ENCODE measurements at places on chromosomes 12 and 14.

DNA sequence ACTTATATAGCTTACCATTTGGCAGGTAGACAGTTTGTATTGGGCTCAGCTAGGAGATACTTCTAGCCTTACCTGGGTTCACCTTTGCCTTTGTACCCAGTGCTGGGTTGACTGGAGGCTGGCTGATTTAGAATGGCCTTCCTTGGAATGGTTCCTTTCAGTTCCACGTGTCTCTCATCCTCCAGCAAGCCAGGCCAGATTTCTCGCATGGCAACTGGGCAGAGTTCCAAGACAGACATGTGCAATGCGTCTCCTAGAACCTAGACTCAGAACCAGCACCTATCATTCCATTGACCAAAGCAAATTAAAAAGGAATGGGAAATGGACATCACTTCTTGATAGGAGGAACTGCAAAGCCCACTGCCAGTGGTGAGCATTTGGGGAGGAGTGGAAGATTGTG, 79.1 kb upstream of the BDKRB2 start:
- DNase-seq, result no peak

GRCh38 chr14:61891810-61892209, 129.6 kb downstream of the SNAPC1 start:
- DNase-seq, result no peak

- no peak for DNase-seq
Observed at GRCh38 chr12:104858611-104859543, 99.2 kb downstream of the SLC41A2 start.

DNA sequence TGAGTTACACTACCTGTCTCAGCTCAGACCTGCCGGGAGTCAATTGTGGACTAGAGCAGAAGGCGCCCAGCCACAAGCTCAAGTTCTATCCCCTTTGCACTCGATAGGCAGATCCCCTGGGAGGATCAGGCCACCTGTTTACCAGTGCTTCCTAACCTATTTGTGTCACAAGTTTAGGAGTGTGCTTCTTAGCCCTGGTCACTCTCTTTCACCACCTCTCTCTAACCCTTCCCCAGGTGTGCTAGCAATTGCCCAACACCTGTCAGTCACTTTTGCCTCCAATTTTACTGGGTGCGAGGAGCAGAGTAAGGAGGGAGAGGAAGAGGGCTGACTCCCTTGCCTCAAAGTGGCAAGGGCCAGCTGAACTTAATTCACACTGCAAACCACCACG, 745 bp upstream of the NAA30 start:
- DNase-seq, result no peak

GRCh38 chr12:100991102-100991501, 196.5 kb downstream of the ANO4 start:
- DNase-seq, result no peak

GRCh38 chr14:24394275-24394674, 4.5 kb upstream of the NYNRIN start:
- DNase-seq, result no peak

- DNase-seq, result no peak
Observed at GRCh38 chr12:18207266-18207665, 54.1 kb upstream of the PIK3C2G start.

GRCh38 chr12:71270057-71270456, 112.3 kb upstream of the TSPAN8 start:
- no peak for DNase-seq

- DNase-seq, result no peak
Observed at GRCh38 chr12:6229224-6230218, 29.3 kb downstream of the CD9 start.

- DNase-seq, result no peak
Observed at GRCh38 chr12:66113471-66113870, 17.1 kb downstream of the LLPH start.

DNA sequence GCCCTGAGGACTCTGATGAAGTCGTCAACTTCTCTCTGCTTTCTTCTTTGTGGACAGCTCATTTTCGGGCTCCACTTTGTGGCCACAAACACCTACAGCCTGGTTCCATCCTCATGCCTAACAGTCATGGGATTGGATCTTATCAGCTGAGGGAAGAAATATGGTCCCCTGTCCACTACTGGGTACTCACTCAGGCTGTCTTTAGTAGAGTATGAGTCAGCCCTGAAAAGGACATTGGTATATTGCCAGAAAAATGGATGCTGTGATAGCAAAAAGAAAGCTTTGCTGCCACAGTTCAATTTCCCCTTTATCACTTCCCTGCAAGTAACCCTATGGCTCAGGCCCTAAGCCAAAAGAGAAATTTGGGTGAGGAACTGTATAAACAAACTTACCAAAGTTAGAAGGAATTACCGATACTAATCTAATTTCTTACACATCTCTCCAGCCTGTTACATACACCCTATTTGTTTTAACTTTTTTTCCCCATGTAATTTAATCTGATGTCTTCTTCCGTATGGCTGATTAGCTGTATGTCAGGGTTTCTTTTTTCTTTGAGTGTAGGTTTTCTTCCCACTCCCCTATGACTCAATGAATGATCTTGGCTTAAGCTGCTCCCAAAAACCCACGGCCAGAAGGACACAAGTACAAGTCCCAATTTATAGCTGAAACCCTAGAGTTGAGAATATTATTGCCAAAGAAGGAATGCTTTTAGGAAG, 29.1 kb downstream of the MTHFD1 start:
- DNase-seq, result no peak

GRCh38 chr12:3091038-3091319, 13.8 kb downstream of the TSPAN9 start:
- DNase-seq, result no peak

GRCh38 chr14:94483729-94484275, 7.8 kb upstream of the SERPINA9 start:
- no peak for DNase-seq

DNA sequence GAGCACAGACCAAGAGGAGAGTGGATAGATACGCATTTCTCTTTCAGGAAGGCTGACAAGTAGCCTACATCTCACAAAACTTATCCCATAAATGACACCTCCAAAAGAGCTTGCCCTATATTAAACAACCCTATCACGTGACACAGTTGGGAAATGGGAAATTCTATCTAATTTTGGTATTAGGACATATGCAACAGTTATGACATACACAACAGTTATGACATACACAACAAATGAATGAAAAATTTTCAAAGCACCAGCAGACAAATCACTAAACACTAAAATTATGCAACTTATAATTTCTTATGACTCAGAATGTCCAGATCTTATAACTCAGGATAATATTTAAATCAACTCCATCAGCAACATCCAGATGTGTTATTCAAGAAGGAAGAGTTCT, 54.1 kb downstream of the DUSP16 start:
- DNase-seq, result no peak

- no peak for DNase-seq
Observed at GRCh38 chr14:68404146-68404527, 388.7 kb downstream of the ZFP36L1 start.

DNA sequence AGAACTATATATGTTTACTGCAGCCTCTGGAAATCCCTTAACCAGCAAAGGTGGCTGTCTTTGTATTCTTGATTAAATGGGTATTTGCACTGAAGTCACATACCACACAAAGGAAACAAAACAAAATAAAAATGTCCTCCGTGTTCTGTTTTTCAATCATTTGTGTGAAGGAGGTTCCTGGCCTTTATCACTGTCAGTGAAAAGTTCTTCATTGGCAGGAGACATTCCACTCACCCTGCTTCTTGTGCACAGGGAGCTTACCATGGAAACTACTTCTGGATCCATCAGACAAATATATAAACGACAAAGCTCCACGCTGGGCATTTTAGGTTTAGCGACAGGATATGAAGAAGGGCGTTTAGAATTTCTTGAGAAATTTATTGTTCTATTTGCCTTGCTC, 5.7 kb upstream of the NKX2-8 start:
- DNase-seq, result no peak

DNA sequence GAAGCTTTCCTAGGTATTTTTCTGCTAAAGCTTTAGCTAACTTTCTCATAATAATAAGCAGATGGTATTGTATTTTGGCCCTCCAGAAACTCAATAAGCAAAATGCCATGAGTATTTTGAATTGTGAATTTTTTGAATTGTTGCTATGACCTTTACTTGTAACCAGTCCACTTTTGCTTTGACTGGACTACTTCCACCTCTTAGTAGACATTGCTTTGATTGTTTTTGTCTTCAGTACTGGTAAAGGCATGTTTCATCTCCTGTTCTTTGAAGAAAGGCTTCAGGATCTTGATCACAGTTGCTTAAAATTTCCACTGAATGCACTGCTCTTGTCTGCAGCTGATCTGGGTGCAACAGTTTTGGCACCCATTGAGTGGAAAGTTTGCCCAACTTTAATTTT, 102.3 kb downstream of the TRMT5 start:
- no peak for DNase-seq

- DNase-seq, result no peak
Observed at GRCh38 chr14:102293781-102294180, 11.2 kb downstream of the MOK start.

- DNase-seq, result no peak
Observed at GRCh38 chr14:94882401-94882800, 112.5 kb upstream of the GSC start.

- DNase-seq, result no peak
Observed at GRCh38 chr12:97466000-97466399, 3.4 kb downstream of the RMST start.

DNA sequence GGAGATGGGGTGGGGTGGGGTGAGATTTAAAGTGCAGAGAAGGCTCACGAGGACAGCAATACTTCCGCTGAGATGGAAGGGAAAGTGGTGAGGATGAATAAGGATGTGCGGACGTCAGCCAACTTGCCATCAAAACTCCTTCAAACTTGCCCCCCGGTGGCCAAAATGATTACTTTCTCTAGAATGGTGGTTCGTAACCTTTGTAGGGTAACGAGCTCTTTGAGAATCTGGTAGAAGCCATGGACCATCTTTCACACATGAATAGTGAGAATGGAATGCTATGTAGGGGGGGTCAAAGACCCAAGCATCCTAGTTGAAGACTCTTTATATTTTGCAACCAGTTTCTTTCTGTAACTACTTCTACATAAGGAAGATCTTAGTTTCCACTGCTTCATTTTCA, 245.9 kb upstream of the DDHD1 start:
- no peak for DNase-seq

DNA sequence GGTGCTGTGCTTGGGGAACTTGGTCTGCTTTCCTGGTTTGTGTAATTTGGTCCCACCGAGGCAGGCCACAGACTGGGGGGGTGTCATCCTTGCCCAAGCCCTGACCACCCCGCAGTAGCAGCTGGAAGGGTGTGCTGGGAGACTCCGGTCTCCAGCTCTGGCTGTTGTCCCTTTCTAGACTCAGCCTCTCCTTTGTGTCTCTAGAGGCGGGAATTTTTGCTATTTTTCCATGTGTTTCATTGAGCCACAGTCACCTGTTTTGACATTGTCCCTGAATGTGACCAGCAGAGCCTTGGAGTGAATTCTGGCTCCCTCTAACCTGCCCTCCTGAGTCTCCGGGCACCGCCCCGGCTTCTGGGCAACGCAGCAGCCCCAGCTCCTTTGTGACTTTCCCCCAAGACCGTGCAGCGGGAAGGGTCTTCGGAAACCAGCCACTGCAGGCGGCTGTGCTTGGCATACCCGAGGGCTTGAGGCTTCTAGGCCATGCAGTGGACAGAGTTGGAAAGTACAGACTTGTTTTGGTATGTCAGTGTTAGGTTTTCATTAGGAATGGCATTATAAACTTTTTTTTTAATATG, 98.6 kb downstream of the TNFAIP2 start:
- no peak for DNase-seq

GRCh38 chr12:15265875-15266274, 44.7 kb upstream of the RERG start:
- no peak for DNase-seq

DNA sequence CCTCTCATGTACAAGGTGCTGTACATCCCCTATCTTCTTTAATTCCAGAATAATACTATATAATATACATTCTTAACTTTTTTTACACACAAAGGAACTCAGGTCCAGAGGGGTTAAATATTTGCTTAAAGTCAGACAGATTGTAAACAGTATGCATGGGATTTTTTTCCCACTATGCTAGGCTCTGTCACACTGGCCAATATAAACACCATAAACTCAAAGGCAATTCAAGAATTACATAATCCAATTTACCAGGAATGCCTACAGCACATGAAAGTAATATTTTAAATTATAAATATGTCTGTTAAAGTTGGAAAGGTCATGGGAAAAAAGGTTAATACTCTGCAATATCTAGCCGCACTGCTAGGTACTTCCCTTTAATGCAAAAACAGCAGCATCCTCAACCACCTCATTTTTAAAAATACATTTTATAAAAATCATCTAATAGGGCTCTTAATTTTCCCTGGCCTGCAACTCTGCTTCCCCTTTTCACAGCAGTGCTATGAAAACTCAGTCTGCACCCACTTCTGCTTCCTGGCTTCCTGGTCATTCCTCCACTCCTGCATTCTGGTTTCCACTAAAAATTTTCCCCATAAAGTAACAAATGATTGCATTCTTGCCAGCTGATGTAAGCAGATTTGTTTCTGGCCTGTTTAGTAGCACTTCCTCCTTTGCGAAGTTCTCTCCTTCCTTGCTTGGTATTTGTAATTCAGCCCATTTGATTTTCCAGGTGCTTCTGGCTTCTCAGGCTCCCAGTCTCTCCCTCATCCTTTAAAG, 128.1 kb downstream of the ITPR2 start:
- no peak for DNase-seq

DNA sequence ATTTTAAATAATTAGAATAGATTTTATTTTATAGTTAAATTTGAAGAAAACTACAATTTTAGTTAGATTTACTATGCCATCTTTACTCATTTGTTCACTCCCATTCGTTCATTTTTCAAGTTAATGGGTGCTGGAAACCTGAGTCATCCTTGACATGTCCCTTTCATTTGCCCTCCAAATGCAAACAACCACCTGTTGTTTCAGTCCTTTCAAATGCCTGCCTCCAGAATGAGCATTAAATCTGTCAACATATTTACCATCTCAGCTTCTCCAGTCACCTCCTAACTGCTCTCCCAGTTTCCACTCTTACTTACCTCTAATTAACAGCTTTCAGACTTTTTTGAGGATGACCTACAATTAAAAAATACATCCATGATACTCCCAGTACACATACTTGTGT, 375.5 kb downstream of the RAD51B start:
- DNase-seq, result no peak

DNA sequence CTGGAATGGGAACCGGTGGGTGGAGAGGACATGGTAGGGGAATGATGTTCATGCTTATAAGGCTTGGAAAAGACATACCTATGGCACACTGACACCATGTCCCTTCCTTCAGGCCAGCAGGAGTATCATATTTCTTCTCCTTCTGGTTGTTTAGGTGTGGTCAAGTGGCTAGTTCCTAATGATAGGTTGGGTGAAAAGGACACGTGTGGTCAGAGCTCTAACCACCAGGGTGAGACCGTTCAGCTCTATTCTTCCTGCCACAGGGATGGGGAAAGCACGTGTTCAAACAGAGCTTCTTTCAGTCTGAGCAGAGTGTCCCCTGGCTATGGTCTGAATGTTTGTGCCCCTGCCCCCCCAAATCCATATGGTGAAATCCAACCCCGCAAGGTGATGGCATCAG, 209.1 kb downstream of the PAX9 start:
- no peak for DNase-seq

GRCh38 chr12:98997899-98998298, 352.8 kb downstream of the APAF1 start:
- DNase-seq, result no peak

- DNase-seq, result no peak
Observed at GRCh38 chr12:132653567-132654290, 33.4 kb downstream of the POLE start.

Data from stimulated activated CD8-positive, alpha-beta memory T cell treated with anti-CD3 and anti-CD28 coated beads, Interleukin-15, amount 100 ng/mL, for 24 hours (primary cell).